SK-MEL-5 (cell line): ENCODE measurements at places on chromosomes 13 and 19.

GRCh38 chr19:44303976-44304568 lies 753 bp downstream of the ZNF235 start:
- peak; percentile 5 for DNase-seq

- peak; percentile 46 for DNase-seq
Measured at GRCh38 chr19:5578097-5578846, 10.5 kb upstream of the TINCR start.

DNA sequence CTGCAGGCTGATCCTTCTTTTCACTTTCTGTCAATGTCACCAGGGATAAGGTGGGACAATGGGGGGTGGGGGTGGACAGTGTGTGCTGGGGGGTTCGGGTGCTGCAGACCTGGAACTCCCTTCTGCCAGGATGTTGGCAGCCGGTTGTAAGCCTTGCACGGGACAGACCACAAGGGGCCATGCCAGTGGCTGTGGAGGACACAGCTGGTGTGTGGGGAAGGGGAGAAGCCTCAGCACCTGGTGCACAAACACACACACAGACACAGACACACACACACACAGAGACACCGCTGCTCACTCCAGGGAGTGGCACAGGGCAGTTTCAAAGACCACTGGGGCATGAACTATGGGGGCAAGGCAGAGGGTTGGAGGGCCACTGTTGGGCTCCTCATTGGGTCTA lies 3.6 kb downstream of the F2RL3 start:
- DNase-seq = no peak

- DNase-seq = no peak
Measured at GRCh38 chr19:29086182-29086581, 126.8 kb downstream of the UQCRFS1 start.

DNA sequence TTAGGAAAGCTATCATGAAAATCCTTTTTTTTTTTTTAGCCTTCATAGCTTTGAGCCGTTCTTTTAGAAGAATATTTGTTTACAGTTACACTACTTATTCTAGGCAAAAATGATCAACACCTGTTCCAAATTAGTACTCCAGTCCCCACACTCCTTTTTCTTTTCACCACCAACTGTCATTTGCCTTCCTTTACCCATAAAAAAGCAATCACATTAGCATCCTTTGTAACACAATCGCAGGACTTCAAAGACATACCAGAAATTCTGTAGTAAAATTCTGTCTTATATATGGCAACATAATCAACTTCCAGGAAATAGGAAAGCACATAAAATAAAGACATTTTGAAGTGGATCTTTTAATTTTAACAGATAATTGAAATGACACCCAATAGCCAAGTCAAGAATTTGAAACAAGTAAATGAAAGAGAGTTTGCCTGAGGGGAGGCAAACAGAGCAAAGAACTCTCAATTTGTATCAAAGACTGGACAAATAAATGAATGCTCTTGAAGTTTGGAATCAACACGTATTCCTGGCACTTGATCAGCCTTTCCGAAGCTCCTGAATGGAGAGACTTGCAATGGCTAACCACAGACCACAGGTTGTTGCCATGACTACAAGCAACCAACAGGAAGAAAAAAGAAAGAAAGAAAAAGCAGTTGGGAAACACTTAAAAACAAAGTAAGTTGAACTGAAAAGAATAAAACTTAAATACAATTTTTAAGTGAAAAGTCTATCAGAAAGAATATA lies 206.8 kb downstream of the PCDH9 start:
- peak; percentile 65 for DNase-seq

DNA sequence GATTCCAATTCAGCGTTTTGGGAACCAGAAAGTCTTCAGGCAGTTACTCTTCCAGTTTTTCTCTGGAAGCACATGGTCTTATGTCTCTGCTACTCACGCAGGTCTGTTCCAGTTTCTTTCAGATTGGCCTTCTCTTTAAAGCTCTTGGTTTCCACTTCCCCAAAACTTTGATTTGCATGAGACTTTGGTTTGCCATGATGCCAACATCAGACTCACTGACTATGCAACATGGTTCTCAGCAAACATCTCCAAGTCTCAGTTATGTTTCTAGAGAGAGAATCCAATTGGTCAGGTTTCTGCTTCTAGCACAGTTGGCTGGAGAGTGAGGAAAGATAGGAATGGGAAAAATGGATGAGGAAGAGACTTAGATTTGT lies 3.1 kb downstream of the AKAP11 start:
- no peak for DNase-seq

DNA sequence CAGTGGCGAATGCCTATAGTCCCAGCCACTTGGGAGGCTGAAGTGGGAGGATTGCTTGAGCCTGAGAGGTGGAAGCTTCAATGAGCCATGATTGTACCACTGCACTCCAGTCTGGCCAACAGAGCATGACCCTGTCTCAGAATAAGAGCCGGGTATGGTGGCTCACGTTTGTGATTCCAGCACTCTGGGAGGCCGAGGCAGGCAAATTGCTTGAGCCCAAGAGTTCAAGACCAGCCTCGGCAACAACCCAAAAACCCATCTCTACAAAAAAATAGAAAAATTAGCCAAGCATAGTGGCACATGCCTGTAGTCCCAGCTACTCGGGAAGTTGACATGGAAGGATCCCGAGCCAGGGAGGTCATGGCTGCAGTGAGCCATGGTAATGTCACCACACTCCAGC lies 5.3 kb upstream of the NECTIN2 start:
- DNase-seq = no peak

DNA sequence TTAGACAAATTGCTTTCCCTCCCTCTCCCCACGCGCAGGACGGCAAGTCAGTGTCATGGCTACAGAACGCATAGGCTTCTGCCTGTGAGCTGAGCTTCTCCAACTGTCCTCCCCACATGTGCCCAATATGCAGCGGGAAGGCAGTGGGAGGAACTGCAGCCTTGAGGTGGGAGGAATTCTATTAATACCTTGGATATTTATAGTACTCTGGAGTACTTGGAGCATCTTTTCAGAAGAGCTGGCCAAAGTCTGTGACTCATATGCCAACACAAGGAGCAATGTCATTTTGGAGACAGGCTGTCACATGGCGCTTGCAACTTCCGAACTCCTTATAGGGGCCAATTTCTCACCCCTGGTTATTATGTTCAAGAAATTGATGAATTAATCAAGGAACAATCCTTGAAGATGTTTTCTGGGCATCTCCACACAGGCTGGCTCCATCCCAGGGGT lies 245.0 kb upstream of the SERP2 start:
- DNase-seq = no peak
